ENCODE measurements at places on chromosomes 7 and 10.

DNA sequence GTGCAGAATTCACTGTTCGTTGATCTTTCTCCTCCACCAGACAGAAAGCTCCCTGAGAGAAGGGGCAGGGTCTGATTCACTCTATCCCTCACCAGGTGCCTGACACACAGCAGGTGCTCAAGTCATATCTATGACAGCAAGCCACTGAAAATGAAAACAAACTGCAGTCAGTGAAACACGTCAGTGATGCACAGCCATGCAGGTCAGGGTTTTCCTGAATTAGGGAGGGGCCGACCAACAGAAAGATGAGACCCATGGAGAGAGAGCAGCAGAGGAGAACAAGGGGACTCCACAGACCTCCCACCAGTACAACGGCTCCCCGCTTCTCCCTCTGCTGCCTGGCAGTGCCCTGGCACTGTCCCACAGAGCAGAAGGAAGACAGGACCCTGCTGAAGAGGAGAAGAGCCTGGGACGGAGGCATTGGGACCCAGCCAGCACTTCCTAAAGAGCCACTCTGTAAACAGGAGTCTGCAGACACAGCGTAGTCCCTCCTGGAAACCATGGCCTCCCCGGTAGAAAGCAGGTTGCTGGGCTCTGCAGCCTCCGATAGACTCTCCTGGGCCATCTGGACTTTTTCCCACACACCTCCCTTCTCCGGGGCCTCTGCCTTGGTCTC is 50.3 kb downstream of the FAM53B start:
- DNase-seq = no peak

DNA sequence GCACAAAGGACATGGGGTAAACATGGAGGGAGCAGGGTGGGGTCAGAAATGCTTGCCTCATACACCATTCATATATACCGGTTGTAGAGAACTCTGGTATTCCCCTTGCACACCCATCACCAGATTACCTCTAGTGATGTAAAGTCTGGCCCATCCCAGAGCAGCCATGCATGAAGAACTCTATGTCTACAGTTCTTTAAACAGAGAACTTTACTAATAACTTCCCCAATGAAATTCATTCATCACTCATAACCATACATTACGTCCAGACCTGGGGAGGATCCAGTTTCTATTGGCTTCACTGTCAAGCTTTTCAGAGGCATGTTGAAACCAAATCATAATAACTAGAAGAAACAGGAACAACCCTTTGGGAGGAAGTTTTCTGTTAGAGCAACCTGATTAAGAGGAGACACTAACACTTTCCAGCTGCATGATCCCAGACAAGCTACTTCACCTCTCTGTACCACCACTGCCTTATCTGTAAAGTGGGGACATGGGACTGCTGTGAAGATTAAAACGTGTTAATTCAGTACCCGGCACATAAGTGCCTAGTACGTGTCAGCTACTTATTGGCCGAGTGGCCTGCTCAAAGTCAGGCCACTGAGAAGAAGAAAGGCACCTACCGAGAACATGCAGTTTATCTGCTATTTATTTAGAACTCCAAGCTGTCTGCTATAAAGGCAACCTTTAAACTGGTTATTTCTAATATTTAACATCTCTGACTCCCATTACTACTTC is 59.7 kb downstream of the IGF2BP3 start:
- DNase-seq = peak; percentile 36

DNA sequence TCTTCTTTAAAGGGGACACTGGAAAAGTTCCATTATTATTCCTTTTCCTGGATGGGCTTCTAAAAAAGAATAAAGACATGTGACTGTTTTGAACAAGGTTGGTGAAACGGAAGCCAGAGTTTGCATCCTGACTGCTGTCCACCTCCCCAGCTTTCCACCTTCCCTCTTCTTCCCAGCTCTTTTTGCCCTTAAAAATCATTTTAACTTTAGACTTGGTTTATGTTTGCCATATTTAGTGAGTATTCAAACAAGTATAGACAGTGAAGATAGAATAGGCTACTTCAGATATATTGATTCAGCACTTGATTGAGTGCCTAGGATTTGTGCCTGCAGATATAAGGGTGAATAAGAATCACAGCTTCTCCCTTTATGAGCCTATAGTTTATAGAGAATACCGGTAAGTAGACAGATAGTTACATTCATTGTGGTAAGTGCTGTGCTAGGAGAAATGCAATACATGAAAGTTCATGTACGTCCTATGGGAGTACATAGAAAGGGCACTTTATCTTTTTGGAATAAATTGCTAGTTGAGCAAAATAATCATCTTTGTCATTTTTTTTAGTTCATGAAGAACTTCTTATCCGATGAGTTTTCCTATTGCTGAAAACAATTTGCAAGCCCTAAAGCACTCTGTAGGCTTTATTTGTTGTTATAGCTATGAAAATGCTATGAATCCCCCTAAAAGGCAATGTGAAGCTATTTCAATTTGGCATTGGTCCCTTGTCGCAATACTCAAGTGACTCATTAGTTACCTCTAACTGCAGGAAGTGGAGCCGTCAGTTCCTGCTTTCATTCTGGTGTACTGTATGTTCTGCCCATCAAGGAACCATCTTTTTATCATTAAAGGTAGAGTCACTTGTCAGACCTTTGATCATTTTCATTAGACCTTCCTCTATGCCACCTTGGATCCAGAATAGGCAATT is 57.2 kb upstream of the STRIP2 start:
- DNase-seq = peak; percentile 64

- no peak for DNase-seq
Observed at GRCh38 chr10:117928741-117929140, 118.0 kb downstream of the RAB11FIP2 start.

DNA sequence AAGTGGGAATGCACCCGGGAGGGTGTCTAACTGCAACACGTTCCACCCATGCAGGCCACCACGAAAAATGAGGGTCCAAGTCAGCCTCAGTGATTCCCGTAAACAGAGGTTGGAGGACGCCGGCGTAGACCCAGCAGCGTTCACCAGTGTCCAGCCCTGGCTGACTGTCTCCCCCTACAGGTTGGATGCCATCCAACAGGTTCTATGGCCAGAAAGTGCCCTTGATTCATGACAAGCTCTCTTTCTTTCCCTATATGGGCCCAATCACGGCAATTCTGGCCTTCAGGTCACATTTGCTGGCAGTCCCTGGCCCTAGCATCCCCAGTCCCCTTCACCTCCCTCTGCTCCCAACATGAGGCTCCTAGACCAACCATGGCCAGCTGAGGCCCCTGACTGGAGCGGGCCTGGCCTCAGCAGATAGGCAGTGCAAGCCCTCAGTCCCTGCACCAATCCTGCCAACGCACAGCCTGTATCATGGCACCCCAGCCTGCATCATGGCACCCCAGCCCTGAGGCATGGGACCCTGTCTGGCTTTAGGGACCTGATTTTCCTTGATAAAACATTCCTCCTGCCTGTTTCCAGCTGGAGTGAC is 227.4 kb downstream of the GRID1 start:
- DNase-seq = peak; percentile 10

- DNase-seq = no peak
Observed at GRCh38 chr7:36013246-36014014, 139.6 kb upstream of the EEPD1 start.

- no peak for DNase-seq
Observed at GRCh38 chr7:75758491-75758890, 13.5 kb downstream of the CCL26 start.

DNA sequence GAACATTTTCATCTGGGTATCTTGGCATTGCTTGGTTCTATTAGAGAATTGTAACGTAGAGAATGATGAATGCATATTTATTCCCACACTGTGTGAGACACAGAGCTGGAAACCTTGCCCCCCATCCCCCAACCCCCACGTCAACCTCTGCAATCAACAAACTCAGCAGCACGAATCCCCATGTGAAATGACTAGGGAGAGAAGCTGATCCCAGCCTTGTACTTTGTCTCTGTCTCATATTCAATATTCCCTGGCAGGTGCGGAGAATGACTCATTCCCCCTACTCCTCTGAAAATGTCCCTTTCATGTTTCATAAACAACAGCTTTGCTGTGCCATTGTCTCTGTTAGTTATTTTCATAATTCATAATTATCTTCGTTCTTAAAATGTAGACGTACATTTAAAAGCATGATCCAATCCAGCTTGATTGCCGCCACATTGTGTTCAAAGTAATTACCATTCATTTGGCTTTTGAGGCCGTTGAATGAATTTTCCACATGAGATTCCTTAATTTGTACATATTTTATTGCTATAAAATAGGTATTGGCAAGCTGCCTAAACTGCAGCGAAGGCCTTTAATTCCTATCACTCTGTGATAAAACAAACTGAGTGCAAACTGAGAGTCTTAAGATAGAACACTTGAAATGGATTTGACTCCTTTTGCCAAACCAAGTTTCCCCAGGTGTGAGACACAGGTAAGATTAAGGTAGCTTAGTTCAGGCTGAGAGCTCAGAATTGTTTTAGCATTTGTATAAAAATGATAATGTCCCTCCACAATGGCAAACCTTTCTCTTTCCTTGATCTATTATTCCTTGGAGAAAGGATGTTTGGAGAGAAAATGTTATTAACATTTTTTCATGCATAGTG is 920.2 kb downstream of the TYW1 start:
- no peak for DNase-seq

DNA sequence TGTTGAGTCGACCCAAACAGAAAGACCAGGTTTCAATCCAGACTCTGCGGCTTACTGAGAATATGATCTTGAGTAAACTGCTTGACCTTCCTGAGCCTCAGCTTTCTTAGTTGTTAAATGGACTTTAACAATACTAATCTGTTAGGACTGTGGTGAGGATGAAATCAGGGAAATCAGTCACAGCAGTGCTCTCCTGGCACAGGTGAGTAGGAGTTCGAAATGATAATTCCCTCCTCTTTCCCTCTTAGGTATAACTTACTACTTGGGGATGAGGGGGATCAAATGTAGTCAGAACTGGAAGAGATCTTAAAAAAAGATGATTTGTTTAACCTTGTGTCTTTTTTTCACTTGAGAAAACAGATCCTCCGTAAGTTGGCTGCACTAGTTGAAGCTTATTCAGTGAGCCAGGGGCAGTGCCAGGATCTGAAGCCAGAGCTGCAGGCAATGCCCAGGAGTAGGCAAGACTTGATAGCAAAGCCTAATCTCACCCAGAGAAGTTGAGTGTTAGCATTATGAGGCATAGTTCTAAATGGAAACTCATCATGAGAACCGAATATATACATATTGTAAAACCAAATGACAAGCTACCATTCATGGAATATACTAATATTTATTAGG is 1.8 kb upstream of the MAGI2 start:
- DNase-seq = no peak

GRCh38 chr7:43439631-43440401 is 143.1 kb upstream of the STK17A start:
- DNase-seq = peak; percentile 80

- no peak for DNase-seq
Observed at GRCh38 chr7:14761510-14762296, 140.8 kb downstream of the DGKB start.

- DNase-seq = no peak
Observed at GRCh38 chr7:31133497-31133896, 81.4 kb downstream of the ADCYAP1R1 start.

- DNase-seq = no peak
Observed at GRCh38 chr7:149279111-149279743, 17.2 kb downstream of the ZNF783 start.

- no peak for DNase-seq
Observed at GRCh38 chr7:4725850-4726450, 43.9 kb downstream of the FOXK1 start.

DNA sequence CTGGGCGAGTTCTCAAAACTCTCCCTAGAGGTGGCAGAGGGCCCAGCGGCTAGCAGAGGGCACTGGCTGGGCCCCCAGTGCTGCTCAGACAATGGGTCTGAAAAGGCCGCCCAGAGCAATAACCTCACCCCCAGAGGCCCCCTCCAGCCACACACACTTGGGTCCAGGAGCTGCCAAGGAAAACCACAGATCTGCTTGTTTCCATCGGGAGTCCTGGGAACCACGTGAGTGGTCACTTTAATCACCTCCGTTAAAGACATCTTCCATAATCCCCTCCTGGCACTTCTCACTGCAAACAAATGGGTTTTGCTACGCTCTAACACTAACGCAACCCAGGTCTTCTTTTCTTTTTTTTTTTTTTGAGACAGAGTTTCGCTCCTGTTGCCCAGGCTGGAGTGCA is 30.0 kb downstream of the NUDT1 start:
- DNase-seq = no peak

DNA sequence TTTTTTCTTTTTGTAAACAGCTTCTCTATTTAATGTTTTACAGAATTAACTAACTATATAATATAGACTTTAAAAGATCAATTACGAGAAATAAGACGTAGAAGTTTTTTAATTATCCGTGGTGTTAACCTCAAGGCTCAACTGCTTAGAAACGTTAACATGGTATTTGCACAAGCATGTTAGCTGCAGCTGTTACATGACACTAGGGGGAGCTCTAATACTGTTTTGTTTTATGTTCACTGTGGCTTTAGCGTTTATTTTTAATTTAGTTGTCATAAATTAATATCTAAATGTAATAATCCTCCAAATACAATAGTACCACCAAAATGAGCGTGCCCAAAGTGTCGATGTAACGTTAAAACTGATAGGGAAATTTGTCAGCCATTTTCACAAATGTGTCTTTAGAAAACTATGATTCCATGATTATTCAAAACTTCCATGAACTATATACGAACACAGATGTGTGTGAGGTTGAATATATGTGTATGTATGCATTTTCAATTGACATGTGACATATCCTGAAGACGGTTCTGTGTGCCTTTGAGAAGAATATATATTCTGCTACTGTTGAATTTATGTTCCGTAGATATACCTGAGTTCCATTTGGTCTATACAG is 828.8 kb upstream of the MBL2 start:
- peak; percentile 82 for DNase-seq

- DNase-seq = peak; percentile 19
Observed at GRCh38 chr10:35435824-35436223, 99.5 kb downstream of the CCNY start.

- peak; percentile 91 for DNase-seq
Observed at GRCh38 chr10:90592638-90593302, 265.1 kb downstream of the HTR7 start.

- DNase-seq = no peak
Observed at GRCh38 chr7:79420464-79420863, 33.0 kb downstream of the MAGI2 start.

- DNase-seq = no peak
Observed at GRCh38 chr10:22823109-22823508, 104.7 kb upstream of the ARMC3 start.

- no peak for DNase-seq
Observed at GRCh38 chr10:62183442-62183841, 85.2 kb downstream of the RTKN2 start.
